ENCODE measurements at places on chromosomes 13 and 19.

- no peak for DNase-seq
These were observed 6.6 kb upstream of the DAPK3 start for GRCh38 chr19:3977242-3978143.

DNA sequence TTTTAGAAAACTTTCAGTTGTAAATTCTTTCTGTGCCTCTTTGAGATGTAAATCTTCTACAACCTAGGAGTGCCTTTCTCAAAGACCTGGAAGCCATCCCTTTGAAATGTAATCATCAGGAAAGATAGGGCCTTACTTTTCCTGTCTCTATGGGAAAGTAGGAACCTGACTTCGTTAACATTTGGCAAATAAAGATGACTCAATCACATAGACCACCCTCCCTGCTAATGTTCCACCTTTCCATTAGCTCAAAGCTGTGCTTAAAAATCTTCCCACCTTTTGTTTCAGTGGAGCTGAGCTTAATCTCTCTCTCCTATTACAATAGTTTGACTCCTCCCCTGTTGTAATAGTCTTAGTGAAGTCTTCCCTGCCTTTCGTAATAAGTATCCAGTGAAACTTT, 247.7 kb downstream of the OLFM4 start:
- no peak for DNase-seq

- DNase-seq = no peak
These were observed 495 bp downstream of the DCLK1 start for GRCh38 chr13:36130552-36131221.

DNA sequence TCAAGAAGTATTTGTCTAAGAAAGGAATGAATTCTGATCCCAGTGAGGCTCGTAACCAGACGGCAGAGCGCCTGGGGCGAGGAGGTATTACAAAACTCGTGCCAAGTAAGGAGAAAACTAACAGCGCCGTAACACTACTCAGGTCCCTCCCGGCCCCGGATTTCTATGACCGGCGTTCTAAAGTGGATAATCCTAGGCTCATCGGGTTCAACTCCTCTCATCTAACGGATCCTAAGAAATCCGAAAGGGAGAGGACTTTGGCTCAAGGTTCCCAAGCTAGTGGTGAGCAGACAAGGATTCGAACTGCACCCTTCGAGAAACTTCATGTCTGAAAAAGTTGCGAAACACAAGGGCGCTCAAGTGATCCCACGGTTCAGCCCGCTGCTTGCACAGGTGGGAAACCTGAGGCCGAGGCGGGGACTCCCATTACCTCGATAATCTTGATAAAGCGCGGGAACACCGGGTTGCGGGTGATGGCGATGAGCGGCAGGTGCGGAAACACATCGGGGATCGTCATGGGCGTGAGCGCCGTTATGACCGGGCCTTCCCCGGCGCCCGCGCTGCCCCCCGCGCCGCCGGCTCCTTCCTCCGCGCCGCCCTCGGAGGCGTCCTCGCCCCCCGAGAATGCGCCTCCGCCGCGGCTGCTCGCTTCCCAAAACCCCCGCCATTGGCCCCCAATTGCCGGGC, 529 bp downstream of the LONP1 start:
- no peak for DNase-seq

- no peak for DNase-seq
These were observed 237.4 kb downstream of the RGCC start for GRCh38 chr13:41694545-41695301.
